ENCODE measurements at places on chromosomes 2 and 18.

- no peak for DNase-seq
Observed at GRCh38 chr2:102368461-102369109, 13.0 kb downstream of the IL18R1 start.

DNA sequence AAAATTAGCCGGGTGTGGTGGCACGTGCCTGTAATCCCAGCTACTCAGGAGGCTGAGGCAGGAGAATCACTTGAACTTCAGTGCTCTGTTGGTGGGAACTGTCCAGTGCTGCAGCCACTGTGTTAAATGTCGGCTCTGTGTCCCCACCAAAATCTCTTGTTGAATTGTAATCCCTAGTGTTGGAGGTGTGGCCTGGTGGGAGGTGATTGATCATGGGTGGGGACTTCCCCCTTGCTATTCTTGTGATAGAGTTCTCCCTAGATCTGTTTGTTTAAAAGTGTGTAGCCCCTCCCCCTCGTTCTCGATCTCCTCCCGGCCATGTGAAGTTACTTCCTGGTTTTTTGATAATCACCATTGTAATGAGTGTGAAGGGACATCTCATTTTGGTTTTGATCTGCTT is 9.8 kb upstream of the RPL31 start:
- peak; percentile 8 for DNase-seq

DNA sequence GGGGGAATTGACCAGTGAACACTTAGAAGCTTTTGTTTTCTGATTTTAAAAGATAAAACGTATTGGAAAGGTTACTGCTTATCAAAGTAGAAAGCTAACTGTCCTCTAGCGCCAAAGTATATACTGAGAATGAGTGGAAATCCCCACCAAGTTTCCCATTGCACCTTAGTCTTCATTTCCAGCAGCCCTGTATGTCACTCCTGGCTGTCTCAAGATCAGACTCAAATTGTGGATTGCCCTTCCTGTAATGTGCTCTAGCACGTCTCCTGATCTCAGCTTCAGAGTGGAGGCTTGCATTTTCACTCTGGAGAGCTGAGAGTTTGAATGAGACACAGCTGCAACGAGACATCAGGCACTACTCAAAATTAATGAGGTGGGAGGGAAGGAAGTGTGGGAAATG is 26.6 kb downstream of the MFF start:
- no peak for DNase-seq

DNA sequence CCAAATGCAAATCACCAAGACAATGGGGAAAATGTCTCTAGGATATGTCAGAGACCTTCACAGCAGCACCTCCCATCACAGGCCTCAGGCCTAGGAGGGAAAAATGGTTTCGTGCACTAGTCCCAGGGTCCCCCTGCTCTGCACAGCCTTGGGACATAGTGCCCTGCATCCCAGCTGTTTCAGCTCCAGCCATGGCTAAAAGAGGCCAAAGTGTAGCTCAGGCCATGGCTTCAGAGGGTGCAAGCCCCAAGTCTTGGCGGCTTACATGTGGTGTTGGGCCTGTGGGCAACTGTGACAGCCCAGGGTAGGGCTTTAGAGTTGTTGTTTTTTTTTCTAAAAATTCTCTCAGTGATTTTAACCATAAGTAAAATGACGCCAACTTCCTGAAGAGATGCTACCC is 25.5 kb upstream of the SOCS6 start:
- DNase-seq = no peak

- DNase-seq = no peak
Observed at GRCh38 chr2:127051116-127052056, 55.6 kb downstream of the BIN1 start.

DNA sequence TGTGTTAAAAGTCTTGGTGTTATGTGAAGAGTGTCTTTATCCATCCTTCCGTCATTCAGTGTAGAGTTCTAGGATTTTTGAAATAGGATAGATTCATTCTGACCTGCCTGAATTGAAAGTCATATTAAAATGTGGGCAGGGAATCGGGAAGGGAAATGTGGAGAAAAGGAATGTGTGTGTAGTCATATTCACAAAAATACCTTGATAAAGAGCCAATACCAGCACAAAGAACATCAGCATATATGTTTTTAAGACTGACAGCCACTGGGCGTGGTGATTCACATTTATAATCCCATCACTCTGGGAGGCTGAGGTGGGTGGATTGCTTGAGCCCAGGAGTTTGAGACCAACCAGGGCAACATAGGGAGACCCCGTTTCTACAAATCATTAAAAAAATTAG is 188.1 kb downstream of the CAMKMT start:
- DNase-seq = no peak

- DNase-seq = no peak
Observed at GRCh38 chr2:172228177-172228808, 125.6 kb upstream of the DLX2 start.

DNA sequence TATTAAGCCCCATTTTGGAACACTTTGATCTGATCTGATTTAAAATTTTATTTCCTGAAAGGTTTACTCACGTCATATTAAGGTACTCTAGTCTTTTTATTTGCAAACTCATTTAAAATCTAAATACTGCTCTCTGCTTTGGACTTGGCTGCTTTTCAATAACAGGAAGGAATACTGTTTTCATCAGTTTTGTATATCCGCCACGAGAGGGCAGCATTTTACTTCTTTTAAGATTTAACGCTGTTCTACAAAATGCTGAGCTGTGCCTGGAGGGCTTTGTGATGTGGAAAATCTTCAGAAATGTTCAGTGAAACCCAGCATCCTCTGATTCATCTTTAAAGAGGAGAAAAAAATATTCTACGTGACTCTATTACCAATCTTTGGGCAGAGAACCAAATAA is 37.5 kb upstream of the SLC38A11 start:
- peak; percentile 69 for DNase-seq

DNA sequence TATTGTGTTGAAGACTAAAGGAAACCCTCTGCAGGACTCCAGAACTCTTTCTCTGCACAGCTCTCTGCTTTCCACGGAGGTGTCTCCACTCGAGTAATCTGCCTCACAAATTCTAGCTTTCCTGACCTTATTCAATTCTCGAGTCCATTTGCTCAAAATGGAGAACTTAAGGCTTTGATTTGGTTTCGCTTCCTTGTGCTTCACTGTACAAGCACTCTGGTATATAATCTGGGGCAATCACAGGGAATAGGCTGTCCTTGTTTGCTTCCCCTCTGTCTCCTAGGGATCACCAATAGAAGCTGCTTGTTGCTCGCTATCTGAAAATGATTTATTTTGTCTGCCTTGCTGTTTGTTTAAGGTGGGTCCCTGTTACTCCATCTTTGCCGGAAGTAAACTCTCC is 129.1 kb upstream of the DOCK10 start:
- peak; percentile 57 for DNase-seq

DNA sequence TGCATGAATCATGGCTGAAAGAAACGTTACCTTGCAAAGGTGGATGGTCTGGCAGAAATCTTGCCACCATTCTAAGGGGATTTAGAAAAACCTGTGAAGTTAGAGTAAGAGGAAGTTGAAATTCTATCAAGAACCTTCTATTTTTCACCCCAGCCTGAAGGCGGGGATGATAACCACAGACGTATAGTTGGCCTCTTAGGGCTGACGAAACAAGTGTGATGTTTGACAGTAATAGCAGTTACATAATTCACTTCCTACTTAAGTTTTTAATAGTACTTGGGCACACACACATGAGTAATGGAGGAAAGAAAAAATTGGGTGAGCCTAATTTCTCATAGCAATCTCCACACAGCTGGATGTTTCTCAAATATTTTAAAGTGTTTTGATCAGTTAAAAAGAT is 336.6 kb upstream of the SALL3 start:
- peak; percentile 95 for DNase-seq

- no peak for DNase-seq
Observed at GRCh38 chr2:141767051-141767450, 363.8 kb downstream of the LRP1B start.

DNA sequence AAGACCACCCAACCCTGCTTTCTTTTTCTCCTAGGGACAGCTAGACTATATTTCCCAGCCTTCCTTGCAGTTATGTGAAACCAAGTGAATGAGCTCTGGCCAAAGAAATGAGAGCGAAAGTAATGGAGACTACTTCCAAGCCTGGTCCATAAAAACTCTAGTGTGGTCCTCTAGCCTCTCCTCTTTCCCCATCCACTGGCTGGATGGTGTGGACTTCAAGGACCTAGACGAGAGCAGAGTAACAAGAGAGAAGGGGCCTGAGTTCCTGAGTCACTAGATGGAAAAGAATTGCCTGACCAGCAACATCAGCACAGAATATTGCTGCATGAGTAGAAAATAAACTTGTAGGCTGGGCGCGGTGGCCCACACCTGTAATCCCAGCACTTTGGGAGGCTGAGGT is 2.9 kb upstream of the TMSB10 start:
- DNase-seq = no peak

- DNase-seq = peak; percentile 74
Observed at GRCh38 chr2:101300836-101301235, 7.7 kb downstream of the RNF149 start.

DNA sequence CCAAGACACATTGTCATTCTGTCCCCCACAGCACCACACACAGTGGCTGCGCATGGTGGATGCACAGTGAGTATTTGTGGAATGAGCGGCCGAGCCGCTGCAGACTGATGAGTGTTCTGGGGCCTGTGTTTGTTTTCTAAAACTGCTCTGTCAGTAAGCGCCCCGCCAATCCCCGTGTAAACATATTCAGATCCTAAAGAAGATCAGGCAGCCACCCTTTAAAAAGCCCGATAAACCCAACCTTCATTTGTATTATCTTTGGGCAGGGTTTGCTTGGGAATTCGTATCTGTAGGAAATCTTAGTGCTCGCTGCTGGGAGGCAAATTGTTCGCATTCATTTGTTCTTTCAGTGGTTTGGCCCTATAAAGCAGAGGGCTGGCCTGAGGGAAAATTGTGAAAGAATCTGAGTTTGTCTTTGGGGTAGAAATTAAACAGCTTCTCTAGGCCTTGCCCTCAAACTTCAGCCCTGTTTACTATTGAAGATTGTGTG is 68.6 kb downstream of the TGOLN2 start:
- DNase-seq = no peak

GRCh38 chr2:19378939-19379338 is 20.5 kb upstream of the OSR1 start:
- no peak for DNase-seq

- no peak for DNase-seq
Observed at GRCh38 chr2:45736757-45737704, 85.6 kb downstream of the PRKCE start.

GRCh38 chr2:17441055-17441771 is 77.0 kb downstream of the RAD51AP2 start:
- no peak for DNase-seq

DNA sequence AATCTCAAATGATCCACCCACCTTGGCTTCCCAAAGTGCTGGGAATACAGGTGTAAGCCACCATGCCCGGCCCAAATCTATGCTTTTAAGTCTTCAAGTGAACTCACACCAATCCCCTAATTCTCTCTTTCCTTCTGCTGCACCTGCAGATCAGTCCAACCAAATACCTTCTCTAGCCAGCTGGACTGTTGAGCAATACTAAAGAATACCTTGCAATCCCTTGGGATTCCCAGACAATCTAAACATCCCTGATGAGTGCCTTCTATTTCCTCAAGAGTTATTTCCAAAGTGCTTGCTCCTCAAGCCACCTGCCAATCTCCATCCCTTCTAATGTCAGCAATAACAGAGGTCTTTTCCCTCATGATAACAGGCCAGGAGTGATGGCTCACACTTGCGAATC is 48.6 kb downstream of the SF3B1 start:
- no peak for DNase-seq

GRCh38 chr2:9779596-9780264 is 63.5 kb upstream of the TAF1B start:
- no peak for DNase-seq

DNA sequence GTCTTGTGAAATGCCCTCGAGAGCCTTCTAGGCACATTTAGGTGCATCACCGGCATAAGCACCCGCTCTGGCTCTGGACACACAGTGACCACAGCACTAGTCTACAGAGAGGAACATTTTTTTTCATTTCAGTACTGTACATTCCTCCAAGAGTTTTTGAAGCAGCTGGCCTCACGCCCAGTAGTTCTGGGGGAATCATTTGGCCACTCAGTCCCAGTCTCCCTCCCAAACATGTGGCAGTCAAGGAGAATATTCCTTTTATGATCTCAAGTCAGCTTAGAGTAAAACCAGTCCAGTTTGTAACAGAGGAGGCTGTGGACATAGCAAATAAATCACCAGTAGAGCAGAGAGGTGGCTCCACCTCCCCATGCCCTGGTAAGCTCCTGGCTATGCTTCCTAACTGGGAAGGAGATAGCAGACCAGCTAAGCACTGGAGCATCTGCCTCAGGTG is 48.1 kb downstream of the KCNE4 start:
- no peak for DNase-seq

- DNase-seq = no peak
Observed at GRCh38 chr2:57990118-57990725, 56.4 kb upstream of the VRK2 start.

- DNase-seq = no peak
Observed at GRCh38 chr2:219995991-219996765, 368.7 kb downstream of the SLC4A3 start.

Data from inflammatory macrophage (primary cell).